ENCODE measurements at places on chromosomes 1 and 21. TPM values are rescaled to one million over a fixed set of nuclear protein-coding genes. Genes with fewer than 3 reads are reported as not detected.

Gene ADORA1
- polyA plus RNA-seq: 1.8 TPM

Gene SLC2A5
- polyA plus RNA-seq: 31.7 TPM

Gene COL6A1
- 29.4 TPM for polyA plus RNA-seq

GRCh38 chr1:202310071-202310725 lies 31.5 kb downstream of the UBE2T start:
- no peak for DNase-seq

GRCh38 chr1:223535319-223535718 lies 130.2 kb downstream of the CAPN8 start:
- DNase-seq: no peak

DNA sequence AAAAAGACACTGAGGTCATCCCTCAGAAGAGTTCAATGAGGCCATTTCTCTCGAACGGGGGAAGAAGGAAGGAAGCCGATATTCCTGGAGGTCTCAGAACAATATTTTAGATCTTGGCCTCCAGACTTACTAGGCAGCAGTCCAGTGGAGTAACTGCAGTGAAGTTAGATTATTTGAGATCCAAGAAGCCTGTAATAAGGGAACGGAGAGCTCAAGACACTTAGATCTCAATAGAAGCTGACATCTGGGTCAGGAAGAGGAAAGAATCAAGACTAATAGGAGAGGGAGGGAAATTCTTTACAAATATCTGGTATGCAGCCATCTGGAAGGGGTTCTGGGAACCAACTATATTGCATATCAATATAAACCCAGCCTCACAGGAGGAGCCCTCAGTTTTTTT lies 13.6 kb upstream of the ENAH start:
- DNase-seq: no peak

DNA sequence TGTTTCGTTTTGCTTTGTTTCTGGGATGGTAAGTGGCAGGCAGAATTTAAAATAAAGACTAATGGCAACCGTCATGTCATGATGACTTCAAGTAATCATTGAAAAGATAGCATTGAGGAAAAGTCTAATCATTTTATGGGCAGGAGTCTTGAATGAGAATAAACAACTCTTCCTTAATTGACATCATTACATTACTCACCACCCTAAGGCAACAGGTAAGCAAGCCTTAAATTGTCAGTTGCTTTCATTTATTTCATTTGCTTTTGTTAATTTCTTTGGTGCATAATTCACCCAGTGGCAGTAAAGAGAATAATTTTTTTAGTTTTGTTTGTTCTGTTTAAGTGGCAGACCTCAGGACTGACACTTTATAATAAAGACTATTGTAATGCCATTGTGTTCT lies 669.0 kb downstream of the RWDD3 start:
- DNase-seq: no peak
